Cortex of kidney (tissue), 1 donor: ENCODE measurements at places on chromosomes 7 and 10.

GRCh38 chr7:1939434-1940401 is 269.6 kb downstream of the ELFN1 start:
- DNase-seq: no peak

GRCh38 chr7:141436575-141437075 is 114.6 kb upstream of the AGK start:
- no peak for DNase-seq

DNA sequence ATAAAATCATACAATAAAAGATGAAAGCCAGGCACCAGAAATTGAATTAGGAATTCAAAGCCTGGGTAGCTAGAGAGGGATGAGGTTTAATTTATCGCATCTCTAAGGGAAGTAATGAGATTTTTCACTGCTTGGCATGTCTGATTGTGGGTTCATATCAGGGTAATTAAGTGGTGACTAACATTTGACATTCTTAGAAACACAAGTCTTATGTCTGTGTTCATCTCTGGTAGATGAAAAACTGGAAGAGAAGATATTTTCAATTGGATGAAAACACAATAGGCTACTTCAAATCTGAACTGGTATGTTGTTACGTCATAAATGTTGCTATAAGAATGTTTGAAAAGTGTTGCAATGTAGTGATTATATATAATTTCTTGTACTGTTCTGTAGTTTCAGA is 36.8 kb upstream of the ARMS2 start:
- no peak for DNase-seq

DNA sequence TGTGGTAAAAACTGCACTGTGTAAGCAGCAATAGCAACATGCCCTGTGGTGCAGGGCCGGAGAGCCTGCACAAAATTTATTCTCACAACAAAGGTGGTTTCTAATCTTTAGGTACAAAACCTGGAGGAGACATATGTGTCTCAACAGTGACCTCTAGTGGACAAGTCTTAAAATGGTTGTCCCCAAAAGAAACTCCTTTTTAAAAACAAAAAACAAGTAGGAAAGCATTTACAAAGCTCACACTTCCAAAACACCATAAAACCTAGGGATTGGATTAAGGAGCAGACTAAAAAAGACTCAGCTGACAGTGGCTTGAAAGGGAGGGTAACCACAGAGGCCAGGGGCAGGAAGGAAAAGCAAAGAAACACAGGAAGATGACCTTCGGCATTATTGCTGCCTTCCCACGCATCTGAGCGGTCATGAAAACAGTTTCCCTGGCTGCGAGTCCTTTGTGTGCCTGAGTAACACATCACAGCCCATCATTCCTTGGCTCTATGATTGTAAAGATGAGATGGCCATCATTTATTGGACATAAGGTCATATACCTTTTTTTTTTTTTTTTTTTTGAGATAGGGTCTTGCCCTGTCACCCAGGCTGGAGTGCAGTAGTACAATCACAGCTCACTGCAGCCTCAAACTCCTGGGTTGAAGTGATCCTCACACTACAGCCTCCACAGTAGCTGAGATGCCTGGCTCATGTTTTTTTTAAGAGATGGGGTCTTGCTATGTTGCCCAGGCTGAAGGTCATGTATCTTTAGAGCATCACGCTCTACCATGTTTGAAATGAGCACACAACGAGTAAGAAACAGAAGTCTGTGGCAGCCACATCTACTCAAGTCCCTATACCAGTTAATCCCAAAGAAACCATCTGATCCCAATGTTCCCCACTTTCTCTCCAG is 39.5 kb downstream of the RSU1 start:
- no peak for DNase-seq

- no peak for DNase-seq
These were observed at the start of gene CHST15 for GRCh38 chr10:124092860-124093773. Gene CHST15 (minus strand): TSS chr10:124093598. CDS start chr10:124046212, 47,386 bp downstream.

GRCh38 chr10:63573068-63573697 is 52.0 kb downstream of the REEP3 start:
- no peak for DNase-seq

DNA sequence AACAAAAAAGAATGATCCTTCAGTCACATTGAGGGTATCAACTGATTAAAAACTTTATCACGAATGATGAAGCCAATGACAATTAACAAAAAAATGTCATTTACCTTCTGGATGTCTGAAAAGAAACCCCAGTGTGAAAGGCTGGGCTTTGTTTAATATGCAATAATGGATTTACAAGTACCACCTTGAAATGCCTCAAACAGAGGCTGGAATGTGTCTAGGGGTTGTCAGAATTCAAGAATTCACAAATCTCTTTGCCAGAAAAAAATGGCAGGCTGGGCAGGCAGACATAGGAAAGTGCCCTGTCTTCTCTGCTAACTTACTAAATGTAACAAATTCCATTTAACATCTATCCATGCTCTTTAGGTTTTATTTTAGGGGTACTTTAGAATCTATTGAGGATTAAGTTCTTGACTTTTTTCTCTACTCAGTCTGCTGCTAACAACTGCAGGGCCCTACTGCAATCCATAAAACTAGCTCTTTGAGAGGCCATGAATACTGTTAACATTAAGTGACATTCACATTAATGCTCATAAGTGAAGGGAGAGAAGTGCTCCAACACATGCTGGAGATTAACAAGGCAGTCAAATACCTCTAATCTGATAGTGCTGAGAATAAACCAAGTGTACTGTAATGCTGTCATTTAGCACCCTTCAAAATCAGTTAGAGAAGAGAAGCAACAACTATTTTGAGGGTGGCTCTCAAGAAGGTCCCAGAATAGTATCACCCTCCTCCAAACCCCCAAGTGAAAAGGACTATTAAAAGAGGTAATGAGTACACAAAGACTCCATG is 43.1 kb upstream of the KCNIP2 start:
- no peak for DNase-seq

GRCh38 chr7:40918701-40919271 is 784.0 kb downstream of the SUGCT start:
- DNase-seq: no peak
